AG09309 (cell line): ENCODE measurements at places on chromosomes 11 and 22.

DNA sequence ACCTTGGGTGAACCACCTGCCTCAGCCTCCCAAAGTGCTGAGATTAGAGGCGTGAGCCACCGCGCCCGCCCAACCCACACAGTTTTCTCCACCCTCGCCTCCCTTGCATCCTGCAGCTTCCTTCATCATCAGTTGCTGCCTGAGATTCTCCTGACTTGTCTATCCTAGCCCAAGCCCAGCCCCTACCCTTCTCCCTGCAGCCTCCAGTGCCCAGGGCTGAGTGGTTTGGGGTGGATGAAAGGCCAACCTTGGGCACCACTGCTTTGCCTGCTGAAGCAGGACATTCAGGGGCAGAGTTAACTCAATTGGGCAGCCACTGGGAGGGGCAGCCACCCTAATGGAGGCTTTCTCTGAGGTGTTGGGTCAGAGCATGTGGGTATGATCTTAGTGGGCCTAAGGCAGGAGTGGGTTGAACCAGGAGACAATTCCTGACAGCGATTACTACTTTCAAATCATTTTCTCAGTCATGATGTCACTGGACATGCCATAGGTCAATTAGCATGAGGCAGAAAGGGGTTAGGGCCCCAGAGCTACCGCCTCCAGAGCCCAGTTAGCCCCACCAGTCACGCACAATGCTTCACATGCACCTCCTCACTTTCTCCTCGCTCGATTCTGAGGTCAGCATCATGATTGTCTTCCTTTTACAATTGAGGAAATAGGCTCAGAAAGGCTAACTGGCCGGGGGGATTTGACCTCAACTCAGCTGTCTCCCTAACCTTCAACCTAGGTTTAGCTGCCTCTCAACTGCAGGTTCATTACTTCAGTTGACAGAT lies 1.0 kb upstream of the FKBP2 start:
- DNase-seq = no peak

DNA sequence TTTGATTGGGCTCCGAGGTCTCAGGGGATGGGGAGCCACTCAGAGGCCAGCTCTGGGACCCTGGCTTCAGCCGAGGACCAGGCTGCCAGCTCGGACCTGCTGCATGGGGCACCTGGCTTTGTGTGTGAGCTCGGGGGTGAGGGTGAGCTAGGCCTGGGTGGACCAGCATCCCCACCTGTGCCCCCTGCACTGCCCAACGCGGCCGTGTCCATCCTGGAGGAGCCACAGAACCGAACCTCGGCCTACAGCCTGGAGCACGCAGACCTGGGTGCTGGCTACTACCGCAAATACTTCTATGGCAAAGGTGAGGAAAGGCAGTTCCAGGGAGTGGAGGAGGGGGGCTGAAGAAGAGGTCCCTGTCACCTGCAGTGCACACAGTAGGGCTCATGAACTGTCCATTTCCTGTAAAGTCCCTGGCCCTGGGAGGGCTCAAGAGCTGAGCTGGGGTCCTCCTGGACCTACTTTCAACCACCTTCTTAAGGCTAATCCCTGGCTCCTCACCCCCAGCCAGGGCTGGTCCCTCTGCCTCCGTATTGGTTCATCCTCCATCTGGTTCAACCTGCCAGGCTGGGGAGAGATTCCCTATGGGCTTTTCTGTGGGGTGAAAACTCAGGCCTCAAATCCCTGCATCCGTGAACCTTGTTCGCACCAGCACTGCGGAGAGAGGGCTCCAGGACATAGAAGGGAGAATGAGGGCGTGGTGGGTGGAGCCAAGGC lies 3.6 kb downstream of the SIPA1 start:
- DNase-seq = no peak

DNA sequence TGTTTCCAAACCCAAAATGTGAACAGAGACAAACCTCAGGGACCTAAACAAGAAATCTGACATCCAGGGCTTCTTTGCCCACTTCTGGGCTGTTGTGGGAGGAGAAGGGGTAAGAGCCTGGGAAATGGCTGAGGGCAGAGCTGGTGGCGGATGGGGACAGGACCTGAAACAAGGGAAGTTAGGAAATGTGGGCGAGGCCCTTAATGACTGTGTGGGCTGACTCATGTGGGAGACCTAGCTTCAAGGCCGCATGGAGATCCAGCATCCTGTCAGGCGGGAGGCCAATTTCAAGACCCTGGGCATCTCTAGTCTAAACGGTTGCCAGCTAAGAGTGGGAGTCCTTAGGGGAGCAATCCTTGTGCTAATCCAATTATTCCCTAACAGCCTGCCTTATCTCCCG lies 2.1 kb upstream of the OAF start:
- DNase-seq = no peak

- DNase-seq = no peak
These were observed 20.6 kb upstream of the RPS13 start for GRCh38 chr11:17098038-17098437.

DNA sequence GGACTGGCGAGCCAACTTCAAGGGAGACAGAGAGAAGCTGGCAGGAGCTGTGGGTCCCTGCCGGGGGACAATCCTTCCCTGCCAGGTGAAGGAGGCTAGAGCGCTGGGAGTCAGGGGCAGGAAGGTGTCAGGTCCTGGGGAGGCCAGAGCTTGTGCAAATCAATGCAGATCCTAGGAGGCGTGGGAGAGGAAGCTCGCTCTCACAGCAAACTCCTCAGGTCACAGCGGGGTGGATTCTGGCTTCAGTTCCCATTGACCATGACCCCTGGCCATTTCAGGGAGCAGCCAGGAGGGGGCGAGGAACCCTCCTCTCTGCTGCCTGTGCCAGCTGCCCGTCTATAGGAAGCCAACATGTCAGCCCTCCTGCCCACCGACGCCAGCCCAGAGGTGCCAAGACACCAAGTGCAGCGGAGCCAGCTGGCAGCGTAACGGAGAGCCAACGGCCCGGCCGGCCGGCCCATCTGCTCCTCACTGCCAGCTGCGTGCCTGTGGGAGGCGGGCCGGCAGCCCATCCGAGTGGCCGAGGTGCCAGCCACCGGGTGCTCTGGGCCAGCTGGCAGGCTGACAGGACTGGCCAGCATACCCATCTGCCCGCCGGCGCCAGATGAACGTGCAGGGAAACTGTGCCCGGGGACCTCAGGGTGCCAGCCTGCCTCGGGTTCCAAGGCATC lies 374.8 kb downstream of the MIAT start:
- DNase-seq = no peak

DNA sequence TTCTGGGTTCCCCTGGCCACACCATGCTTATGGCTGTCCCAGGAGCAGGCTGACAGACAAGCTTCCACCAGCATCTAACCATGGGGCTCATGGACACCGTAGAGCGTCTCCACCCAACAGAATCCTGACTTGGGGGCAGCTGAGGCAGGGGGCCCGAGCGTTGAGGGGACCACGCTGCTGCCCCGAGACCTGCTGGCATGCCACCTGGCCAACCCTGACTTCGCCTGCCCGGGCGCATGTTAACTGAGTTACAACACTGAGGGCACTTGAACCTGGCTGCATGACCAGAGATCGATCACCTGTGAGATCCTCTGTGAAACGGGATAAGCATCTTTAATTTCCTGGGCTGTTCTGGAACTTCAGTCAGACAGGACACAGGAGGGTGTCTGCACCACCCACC lies 13.7 kb downstream of the PPM1F start:
- no peak for DNase-seq

- no peak for DNase-seq
These were observed 120.5 kb downstream of the HIPK3 start for GRCh38 chr11:33377412-33378370.
